DMS53 (cell line): ENCODE measurements at places on chromosomes 5 and 9.
A peak's percentile ranks its signal among the peaks of the same experiment; 100 is the strongest.

DNA sequence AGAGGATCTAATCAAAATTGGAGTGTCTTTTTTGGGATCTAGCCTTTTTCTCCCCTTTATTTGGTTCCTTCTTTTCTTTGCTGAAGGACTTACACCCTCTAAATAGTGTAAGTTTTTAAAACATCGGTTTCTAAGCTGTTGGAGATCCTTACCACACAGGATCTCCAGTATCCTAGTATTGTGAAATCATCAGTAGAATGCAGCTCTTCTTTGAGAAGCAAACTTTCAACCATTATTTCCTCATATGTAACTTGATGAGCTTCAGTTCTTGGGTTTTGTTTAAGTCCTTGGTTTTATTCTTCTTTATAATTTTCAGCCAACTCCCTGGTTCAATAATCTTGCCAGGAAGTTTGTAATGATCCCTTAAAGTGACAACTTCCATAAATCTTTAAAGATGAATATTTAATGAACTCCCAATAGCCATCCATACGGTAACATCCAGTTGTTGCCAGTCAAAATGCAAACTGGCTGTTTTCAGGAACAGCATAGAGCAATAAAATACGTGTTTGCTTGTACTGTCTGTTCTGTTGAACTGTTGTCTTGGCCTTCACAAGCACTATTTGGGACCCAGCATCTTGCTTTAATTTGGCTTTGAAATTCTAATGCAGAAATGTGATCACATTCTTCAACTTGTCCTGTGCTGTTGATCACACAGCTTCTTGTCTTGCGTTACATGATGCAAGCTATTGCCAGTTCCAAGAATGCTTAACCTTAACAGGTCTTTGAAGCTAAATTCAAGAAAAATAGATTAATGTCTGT is 34.8 kb upstream of the TTC23L start:
- no peak for DNase-seq

DNA sequence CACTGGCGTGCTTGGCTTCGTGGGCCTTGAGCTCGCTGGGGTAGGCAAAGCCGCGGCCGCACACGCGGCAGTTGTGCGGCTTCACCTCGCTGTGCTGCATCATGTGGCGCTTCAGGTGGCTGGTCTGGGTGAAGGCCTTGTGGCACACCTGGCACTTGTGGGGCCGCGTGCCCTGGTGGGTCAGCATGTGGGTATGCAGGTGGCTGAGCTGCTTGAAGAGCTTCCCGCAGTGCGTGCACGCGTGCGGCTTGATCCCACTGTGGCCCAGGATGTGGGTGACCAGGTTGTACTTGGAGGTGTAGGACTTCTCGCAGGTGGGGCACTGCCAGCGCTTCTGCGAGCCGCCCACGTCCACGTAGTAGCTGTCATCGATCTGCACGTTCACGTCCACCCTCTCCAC is 46.8 kb downstream of the ZNF366 start:
- DNase-seq: no peak

DNA sequence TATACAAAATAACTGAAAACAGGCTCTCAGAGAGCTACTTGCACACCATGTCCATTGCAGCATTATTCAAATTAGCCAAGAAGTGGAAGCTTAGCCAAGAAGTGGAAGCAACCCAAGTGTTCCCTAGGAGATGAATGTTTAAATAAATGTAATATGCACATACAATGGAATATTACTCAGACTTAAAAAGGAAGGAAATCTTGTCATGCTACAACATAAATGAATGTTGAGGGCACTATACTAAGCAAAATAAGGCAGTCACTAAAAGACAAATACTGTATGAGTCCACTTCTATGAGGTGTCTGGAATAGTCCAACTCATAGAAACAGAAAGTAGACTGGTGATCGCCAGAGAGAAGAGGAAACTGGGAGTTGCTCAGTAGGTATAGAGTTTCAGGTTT is 438.1 kb downstream of the MAT2B start:
- DNase-seq: no peak

- peak; percentile 54 for DNase-seq
Measured at GRCh38 chr5:151199581-151200185, 24.2 kb downstream of the CCDC69 start.

GRCh38 chr5:137699336-137700281 is 36.3 kb downstream of the KLHL3 start:
- no peak for DNase-seq

GRCh38 chr5:179375236-179375685 is 30.0 kb upstream of the ADAMTS2 start:
- no peak for DNase-seq

GRCh38 chr9:81461196-81461595 is 228.2 kb downstream of the TLE1 start:
- no peak for DNase-seq

DNA sequence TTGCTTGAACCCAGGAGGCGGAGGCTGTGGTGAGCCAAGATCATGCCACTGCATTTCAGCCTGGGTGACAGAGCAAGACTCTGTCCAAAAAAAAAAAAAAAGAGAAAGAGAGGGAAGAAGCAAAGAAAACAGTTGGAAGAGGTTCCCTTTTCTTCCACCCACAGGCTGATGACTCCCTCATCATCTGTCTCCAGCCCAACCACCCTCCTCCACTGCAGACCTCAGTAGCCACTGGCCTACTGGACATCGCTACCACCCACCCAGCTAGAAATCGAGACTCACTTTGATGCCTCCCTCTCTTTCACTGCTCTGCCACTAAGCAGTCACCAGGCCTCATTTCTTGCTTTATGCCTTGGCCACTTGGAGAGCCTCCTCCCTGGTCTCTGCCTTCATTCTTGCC is 71.2 kb downstream of the NIPSNAP3B start:
- DNase-seq: no peak

- DNase-seq: no peak
Measured at GRCh38 chr5:15001517-15001916, 129.9 kb upstream of the ANKH start.

DNA sequence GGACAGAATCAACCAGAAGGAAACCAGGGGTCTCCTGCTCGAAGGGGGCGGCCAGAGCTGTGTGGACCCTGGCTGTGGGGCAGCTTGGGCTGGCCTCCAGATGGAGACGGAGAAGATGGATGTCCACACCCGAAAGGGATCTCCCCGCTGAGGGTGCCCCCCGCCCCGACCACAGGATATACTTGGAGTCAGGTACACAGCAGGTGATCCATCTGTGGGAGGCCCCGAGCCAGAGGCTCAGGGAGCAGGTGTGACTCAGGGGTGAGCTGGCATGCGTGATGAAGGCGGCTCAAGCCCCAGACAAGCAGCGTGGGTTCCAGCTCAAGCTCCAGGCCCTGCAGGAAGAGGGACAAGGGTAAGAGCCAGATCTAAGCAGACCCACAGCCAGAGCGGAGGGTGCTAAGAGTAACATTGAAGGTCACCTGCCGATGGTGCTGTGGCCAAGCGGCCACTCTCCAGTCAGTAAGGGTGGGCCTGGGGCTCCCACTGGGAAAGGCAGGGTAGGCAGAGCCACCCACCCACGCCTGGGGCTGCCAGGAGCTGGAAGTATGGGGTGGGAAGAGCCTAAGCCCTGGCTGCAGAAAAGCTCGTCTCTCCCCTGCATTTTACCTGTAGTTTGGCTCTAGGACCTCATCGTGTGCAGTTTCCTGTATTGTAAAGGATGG is 30.6 kb upstream of the MVB12B start:
- peak; percentile 25 for DNase-seq

DNA sequence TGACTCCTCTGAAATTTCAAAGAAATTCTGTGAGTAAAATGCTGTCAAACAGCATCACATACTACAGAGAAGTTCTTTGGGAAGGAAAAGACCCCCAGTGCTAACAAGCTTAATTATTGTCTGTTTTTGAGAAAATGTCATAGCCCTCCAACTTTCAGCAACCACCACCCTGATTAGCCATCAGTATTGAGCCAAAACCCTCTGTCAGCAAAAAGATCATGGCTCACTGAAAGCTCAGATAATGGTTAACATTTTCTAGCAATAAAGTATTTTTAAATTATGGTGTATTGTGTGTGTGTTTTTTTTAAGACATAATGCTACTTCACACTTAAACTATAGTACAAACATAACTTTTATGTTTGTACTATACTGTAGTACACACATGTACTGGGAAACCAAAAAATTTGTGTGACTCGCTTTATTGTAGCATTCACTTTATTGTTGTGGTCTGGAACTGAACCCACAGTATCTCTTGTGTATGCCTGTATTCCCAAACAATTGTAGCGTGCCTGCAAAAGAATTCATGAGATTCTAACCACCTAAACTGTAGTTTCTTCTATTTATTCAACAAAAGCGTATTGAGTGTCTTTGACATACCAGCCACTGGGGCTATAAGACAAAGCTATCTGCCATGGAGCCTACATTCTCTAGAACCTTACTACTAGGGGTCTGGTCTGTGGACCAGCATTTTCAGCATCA is 31.6 kb downstream of the TLE4 start:
- no peak for DNase-seq

- no peak for DNase-seq
Measured at GRCh38 chr5:147348046-147348445, 113.2 kb downstream of the STK32A start.
